ENCODE measurements at places on chromosomes 4 and X.

GRCh38 chr4:86910820-86911684, 18.8 kb upstream of the C4orf36 start:
- no peak for DNase-seq

DNA sequence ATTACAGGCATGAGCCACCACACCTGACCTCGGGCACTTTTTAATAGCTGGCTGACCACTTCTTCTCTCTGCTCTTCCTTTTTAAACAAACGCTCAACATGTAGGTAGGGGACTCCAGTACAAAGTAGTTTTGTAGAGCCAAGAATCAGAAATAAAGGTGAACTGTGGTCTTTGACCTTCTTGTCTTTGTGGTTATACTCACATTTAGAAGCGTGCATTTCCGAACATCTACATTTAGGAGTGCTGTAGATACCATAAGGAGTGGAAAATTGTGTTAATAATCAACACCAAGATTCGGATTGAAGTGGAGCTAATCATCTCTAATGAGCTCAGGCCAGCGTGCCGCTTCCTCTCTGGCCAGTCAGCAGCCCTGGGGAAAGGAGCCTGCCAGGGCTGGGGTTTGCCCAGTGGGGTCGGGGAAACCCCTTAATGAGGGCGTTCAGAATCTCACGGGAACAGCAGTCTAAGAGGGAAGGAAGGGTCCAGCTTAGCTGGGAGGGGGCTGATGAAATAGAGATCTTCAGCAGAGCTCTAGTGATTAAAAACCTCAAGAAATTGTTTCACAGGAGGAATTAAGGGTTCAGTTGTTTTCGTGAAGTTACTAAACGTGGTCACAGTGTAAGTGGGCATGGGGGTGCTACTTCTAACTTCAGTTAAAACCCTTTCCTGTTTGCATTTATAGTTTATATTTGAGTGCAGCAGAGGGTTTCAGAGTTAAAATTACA, 81.2 kb downstream of the GAB1 start:
- no peak for DNase-seq

DNA sequence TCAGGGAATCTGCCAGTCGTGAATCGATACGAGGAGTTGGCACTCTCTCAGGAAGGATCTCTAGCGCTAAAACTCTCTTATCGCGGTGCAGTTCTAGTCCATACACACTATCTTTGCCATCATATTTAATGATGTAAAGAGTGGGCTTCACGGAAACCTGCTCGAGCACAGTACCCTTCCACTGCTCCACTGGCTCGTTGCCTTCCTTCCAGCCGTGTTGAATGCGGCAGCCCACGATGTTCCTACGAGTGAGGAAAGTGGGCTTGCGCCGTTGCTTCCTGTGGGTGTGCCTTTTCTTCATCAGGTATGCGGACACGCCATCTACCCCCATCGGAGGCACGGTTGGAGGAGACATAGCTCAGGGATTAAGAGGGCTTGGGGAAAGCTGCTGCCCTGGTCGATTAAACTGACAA, 661 bp downstream of the SPIN4 start:
- peak; percentile 6 for DNase-seq

DNA sequence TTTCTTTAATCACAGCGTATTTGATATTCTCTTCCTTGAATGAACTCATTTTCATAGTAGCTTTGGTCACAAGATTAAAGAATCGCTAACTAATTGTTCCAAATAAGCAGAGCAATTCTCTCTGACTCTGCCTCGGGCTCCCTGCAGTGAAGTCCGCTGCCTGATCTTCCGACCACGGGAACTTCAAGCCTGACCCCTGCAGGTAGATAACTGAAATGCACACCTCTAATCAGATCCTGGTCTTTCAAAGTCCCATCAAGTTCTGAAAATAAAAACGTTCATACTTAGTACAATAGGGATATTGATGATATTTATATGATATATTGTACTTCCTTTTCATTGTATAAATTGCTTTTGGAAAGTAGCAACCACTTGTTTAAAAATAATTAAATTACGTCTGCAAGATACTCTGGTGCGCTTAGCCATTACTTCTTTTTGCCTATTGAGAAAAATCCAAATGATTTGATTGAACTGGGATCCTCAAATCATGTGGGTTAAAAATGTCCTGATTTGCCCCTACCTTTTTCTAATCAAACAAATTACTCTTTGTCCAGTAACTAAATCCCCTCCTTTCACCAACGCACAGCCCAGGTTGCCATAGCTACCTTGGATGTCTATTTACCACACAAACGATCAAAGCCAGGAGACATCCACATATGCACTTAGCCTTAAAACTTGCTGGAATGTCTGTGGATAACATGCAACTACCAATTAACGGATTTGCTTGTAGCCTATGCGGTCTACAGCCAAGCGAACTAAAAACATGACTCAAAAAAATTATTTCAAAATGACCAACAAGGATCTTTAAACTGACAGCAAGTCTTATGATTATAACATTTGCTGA, 4.2 kb downstream of the MID1 start:
- peak; percentile 69 for DNase-seq

DNA sequence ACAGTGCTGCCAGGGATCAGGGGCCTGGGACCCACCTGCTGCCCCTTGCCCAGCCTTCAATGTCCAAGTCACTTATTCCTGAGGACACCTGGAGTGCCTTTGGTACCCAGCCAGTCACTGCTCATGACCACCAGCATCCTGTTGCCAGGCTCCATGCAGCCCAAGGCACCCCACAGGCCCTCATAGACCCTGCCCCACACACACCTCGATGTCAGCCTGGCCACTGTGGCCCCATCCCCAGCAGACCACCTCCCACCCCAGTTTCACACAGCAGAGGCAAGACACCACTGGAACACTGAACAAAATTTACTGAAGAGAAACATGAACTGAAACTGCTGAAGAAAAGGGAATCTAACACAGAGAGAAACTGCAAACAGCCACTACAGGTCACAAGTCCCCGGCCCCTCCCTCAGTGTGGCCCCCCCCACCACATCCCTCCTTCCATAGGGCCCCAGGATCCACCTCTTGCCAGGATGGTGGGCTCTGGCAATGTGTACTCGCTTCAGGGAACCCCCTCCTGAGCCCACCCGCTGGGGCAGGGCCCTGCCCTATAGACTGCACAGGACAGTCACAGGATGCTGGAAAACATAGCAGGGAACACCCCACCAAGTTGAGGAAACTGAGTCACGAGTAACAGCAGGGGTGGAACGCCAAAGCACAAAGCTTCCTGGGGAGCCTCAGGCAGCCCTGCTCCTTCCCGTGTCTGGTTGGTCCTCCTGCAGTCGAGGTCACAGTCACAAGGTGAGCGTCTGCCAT, 5.2 kb downstream of the PNMA5 start:
- no peak for DNase-seq

DNA sequence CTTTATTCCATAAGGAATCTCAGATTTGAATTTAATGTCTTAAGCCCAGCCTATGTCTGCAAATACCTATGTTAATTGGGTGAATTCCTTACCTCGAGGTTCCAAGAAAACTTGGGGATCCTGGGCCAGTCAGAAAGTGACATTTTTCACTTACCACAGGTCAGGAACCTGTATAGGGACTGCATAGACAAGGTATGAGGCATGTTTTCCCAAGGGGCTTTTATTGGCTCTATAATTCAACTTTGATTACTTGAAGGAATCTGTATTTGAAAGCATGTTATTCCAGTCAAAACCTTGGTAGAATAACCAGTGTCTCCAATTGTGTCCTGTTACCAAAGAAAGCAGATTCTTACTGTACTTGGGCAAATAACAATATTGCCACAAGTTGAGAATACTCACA, 8.5 kb upstream of the MPP1 start:
- DNase-seq, result no peak

- DNase-seq, result no peak
These were observed 15.0 kb upstream of the REST start for GRCh38 chr4:56892691-56893090.

DNA sequence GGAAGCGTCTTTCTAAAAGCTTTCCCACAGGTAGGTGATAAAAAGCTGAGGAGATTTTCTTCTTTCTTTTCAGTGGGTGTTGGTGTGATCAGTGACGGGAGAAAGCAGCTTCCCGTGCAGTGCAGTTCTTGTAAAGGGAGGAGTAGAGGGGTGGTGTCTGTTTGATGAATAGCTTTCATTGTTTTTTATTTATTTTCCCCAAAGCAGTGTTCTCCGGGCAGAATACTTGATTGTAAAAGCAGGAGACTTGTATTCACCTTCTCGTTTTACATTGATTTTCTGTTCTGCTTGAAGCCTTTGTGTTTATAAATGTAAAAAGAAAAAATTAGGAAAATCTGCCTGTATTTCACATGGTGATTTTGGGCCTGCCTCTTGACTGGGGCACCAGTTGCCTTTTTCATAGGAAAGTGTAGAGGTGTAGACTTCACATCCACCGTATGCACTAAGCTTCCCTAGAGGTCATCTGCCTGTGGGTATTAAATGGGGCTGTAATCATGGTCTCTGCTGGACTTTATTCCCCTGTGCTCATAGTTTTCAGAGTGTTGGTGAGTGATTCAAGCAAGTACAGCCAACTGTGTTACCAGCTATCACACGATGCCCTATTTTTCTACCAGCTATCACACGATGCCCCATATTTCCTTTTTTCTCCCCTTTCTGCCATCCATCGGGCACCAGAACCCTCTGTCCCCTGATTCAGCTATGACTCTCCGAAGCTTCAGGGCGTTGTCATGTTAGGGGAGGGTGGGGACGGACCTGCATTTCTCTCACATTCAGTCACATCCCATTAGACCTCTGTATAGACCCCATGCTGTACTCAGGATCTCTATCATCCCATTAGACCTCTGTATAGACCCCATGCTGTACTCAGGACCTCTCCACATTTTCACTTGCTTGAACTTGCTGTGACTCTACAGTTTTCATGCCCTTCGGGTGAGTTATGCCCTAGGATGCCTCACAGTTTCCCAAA, 526.5 kb downstream of the TRIML1 start:
- no peak for DNase-seq

DNA sequence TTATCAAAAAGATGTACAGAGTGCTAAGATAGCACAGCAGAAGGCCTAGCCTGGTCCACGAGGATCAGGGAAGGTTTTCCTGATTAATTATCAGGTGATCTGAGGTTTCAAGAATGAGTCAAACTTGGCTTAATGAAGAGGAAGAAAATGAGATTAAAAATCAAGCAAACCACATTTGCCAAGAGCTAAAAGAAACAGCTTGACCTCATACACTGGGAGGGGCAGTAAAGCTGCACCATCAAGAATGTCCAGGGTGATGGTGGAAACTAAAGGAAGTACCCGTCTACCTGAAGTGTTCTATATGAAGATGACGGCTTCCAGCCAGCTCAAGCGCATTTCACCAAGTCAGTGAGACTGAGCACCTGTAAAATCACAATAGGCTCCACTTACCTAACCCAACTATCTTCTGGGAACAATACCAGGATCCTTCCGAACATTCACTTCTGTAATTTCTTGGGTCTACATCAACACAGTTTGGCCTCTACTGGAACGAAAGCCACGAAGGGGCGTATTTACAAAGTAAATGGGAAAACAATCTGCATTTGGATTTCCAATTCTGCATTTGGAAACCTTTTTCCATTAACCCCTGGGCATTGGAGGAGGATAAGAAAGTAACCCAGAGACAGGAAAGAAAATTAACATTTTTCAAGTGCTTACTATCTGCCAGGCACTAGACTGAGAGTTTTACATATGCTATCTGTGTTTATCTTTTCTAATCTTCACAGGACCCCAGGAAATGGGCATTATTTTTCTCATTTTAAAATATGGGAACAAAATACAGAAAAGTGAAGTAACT, 114.0 kb upstream of the DCLK2 start:
- peak; percentile 12 for DNase-seq

DNA sequence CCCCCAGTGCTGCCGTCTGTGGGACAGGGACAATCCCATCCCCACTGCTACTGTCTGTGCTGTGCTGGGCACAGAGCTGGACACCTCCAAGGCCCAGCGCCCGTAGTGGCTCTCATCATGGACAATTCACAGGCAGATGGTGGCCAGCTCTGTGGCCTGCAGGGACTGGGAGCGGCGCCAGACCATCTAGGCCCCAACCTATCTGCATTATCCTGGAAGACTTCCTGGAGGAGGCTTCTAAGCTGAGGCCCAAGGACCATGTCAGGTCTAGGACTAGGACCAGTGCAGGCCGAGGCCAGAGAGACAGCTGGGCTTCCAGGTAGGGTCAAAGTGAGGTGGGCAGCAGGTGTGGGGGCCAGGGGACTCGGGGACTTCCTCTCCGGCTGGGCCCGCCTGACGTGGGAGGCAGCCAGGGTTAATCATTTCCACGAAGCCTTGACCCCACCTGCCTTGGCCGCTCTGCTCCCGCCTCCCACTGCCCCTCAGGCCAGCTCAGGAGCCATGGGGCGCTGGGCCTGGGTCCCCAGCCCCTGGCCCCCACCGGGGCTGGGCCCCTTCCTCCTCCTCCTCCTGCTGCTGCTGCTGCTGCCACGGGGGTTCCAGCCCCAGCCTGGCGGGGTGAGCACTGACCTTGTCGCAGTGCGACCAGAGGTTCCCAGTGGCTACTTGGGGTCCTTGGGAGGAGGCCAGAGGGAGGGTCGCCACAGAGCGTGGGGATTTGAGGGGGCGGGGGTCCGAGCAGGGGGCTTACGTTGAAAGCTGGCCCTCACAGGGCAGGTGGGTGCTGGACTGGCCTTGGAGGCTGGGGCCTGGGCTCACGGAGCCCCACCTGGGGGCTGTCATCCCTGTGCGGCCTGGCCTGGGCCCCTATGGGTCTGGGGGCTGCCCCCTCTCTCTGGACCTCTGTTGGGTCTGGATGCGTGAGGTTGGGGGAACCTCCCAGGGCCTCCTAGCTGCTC, at the start of gene HGFAC:
Gene HGFAC (plus strand): TSS at position 468 of the 959 bp plus-strand sequence. CDS start 34 bp downstream, at position 502.
- DNase-seq, result no peak

DNA sequence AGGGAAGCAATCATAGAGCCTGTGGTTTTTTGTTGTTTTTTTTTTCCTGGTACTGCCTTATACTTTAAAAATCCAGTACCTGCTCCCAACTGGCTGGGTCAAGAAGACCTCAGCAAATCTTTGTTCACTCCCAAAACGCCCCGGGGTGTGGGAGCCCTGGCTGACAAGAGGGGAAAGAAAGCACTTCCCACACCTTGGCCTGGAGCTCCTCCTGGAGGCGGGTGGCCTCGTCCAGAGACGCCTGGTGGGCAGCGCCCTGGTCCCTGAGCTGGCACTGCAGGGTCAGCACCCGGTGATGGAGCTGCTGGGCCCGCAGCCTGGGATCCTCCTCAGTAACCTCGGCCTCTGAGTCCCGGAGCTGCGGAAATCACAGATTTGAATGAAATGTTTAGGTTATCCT, 38.2 kb downstream of the C4orf50 start:
- no peak for DNase-seq

GRCh38 chr4:161937596-161937995, 226.2 kb downstream of the FSTL5 start:
- peak; percentile 6 for DNase-seq

GRCh38 chr4:13164783-13165331, 319.3 kb downstream of the RAB28 start:
- no peak for DNase-seq
